ENCODE measurements at places on chromosomes 13 and 19.

GRCh38 chr13:100131863-100132574, 43.1 kb downstream of the PCCA start:
- DNase-seq: peak; percentile 12

DNA sequence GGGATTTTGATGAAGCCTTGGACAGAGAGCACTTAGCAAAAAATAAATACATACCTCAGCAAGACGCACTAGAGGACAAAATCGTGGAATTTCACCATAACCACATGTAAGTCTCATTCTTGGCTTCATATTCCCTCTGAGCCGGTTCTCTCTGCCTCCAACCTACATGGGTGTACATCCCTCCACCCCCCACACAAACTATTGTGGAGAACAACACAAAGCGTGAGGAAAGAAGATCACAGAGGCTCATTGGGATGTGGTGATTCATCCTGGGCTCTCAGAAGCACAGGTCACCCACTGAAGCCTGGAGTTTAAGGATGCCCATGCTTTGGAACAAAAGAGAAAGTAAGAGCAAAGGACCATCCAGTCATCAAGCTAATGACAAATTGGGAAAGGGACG, 192.2 kb downstream of the STK24 start:
- DNase-seq: no peak

DNA sequence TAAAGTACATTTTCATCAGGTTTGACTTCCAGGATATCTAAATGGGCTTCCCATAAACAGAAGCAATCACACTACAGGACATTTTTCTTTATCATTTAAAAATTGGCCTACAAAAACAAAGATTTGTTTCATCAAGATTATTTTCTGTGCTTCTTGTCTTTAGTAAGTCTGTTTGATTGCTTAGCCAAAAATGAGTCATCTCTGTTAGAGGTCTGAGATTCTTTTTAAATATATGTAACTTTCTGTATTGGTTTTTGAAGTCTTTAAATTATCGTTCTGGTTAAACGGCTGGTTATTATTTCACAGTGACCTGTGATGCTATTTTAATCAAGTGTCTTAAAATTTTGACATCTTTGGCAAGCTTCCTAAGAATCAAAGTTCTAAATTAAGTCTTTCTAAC, 62.7 kb downstream of the SLITRK1 start:
- no peak for DNase-seq

DNA sequence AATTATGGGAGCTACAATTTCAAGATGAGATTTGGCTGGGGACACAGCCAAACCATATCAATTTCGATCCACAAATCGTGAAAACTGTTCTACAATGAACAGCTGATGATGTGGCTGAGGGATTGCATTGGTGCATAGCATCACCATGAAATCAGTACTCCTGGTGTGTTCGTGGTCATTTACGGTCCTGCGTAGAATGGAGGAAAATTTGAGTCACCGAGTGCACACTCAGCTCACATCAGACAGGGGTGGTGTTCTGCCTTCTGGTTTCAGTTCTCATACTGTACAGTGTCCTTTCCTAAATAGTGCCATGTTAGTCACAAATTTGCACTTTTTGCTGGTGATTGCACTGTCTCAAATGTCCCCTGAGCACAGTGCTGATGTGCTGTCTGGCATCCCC, 39.2 kb downstream of the MYH14 start:
- DNase-seq: no peak

- DNase-seq: no peak
Measured at GRCh38 chr13:104301171-104301975, 1235.2 kb upstream of the SLC10A2 start.

GRCh38 chr19:2887391-2887914, 13.3 kb upstream of the ZNF57 start:
- no peak for DNase-seq

DNA sequence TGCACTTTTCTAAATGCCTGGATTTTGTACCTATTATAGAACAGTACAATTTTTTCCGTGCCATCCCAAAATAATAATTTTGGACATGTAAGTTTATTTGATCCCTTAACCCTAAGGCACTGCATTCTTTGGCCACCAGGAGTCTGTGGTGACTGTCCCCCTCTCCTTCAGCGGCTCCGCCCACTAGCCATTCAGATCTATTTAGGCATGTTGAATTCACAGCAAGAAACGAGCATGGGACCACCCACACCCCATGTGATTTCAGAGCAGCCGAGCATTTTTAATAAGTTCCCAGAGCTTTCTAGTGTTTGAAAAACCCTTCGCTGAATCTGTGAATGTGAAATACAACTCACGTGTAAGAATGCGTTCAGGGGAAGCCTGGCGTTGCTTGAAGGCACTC, 567.5 kb downstream of the MYO16 start:
- no peak for DNase-seq

- DNase-seq: no peak
Measured at GRCh38 chr19:39166571-39167391, 30.0 kb upstream of the NCCRP1 start.

DNA sequence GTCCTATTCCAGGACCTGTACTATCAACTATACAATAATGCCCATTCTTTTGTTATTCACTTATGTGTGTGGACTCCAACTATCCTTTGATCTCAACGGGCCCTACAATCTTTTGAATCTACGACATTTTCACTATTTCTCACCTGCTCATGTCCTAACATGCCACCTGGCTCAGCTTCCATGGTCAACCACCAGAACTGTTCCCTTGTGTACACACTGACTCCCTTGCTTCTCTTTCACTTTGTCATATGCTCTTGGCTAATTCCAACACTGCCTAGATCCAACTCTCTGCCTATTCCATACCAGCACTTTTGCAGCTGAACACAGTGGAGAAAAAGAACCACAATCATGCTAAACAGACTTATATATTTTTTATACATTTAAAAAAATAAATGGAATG, 53.1 kb downstream of the MICU2 start:
- no peak for DNase-seq

DNA sequence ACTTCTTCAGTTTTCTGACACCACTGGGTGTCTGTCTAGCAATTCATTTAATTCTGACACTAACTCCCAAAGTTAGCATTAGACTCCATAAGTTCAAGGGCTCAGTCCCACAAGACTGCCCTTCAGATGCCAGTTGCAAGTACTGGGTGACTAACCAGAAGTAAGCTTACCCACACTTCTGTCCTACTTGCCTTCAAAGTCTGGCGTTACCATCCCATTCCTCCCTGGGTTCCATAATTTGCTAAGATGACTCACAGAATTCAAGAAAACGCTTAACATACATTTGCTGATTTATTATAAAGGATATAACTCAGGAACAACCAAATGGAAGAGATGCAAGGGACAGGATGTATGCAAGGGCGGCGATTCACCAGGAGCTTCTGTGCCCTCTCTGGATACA, 45.5 kb upstream of the NPAS1 start:
- DNase-seq: no peak

GRCh38 chr13:76717092-76717491, 169.1 kb downstream of the KCTD12 start:
- DNase-seq: no peak

- no peak for DNase-seq
Measured at GRCh38 chr13:113207460-113207859, 1.0 kb downstream of the PCID2 start.

DNA sequence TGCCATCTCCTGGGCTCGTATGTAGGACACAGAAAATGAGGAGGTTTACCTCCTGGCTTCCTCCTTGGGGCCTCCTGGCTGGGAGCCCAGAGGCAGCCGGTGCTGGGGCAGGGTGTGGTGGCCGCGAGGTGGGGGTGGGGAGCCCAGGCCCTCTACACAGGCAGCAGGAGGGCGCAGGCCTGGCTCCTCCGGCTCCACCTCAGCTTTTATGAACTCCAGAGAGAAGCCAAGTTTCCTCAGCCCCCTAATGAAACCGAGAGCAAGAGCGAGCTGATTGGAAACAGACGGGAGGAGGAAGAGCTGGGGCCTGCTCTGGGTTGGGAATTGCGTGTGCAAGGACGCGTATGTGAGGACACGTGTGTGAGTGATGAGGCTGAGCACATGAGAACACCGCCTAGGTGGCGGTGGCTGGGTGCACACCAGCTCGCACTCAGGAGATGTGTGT, 23.1 kb downstream of the LYL1 start:
- no peak for DNase-seq

GRCh38 chr19:42392165-42392564, 2.1 kb upstream of the CNFN start:
- no peak for DNase-seq

DNA sequence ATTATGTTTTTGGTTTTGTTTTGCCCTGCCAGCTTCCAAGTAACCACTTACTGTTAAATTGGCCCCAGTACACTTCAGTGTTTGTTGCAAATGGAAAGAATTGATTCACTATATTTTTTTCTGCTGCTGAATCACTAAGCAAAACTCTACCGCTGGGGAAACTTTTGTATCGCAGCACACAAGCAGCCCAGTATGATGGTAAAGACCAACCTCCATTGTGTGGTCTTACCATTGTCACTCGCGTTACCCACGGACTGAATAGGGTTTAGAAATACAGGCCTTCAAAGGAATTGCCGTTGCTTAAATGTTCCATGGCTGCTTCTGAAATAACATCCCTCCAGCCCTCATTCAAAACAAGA, 7.9 kb downstream of the SPATA13 start:
- DNase-seq: no peak

DNA sequence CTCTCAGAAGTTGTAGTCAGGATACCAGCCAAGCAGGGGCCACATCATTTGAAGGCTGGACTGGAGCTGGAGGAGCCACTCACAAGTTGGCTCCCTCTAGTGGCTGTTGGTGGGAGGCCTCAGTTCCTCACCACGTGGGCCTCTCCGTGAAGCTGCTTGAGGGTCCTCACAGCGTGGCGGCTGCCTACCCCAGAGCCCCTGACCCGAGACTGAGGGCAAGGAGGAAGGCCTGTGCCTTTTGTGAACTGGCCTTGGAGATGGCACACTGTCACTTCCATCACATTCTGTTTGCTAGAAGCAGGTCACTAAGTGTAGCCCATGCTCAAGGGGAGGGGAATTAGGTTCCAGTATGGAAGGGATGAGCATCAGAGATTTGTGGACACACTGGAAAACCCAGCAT, 14.6 kb downstream of the GNA11 start:
- DNase-seq: peak; percentile 71

- DNase-seq: no peak
Measured at GRCh38 chr19:43699506-43700394, 16.1 kb upstream of the IRGC start.

DNA sequence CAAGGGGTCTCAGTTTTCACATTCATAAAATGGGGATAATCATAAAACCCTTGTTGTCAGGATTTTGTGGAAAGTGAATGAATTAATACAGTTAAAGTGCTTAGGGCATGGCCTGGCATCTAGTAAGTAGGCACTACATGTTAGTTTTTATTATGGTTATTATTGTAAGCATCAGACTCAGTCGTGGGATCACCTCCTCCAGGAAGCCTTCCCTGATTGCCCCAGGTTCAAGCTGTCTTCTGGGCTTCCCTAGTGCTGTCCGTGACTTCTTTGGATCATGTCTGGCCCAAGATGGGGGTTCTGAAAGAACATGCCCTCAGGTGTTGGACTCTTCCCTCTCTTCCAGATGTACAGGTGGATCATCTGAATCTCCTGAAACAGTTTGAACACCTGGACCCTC, 10.7 kb downstream of the NUCB1 start:
- no peak for DNase-seq

- DNase-seq: no peak
Measured at GRCh38 chr19:46555628-46556280, 45.4 kb upstream of the CALM3 start.

GRCh38 chr13:75481176-75482069, 546 bp downstream of the TBC1D4 start:
- peak; percentile 1 for DNase-seq

- DNase-seq: no peak
Measured at GRCh38 chr13:84136582-84136981, 254.3 kb upstream of the SLITRK1 start.

- peak; percentile 72 for DNase-seq
Measured at GRCh38 chr19:16587833-16588823, 15.9 kb upstream of the SLC35E1 start.

- DNase-seq: no peak
Measured at GRCh38 chr13:112067871-112068539, 1.1 kb downstream of the SOX1 start.

DNA sequence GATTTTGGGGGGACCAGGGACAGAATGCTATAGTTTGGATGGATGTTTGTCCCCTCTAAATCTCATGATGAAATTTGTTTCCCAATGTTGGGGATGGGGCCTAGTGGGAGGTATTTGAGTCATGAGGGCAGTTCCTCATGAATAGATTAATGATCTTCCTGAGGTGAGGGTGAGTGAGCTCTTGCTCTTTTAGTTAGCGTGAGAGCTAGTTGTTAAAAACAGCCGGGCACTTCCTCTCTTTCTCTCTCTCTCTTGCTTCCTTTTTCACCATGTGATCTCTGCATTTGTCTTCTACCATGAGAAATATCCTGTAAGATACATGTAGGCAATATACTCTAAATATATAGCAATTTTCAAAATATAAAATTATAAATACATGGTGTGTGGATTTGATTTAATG, 290.8 kb upstream of the PCDH9 start:
- DNase-seq: no peak

GRCh38 chr19:35462476-35462953, 14.5 kb downstream of the FFAR2 start:
- DNase-seq: peak; percentile 84

- no peak for DNase-seq
Measured at GRCh38 chr19:28169168-28169887, 1043.6 kb downstream of the UQCRFS1 start.

DNA sequence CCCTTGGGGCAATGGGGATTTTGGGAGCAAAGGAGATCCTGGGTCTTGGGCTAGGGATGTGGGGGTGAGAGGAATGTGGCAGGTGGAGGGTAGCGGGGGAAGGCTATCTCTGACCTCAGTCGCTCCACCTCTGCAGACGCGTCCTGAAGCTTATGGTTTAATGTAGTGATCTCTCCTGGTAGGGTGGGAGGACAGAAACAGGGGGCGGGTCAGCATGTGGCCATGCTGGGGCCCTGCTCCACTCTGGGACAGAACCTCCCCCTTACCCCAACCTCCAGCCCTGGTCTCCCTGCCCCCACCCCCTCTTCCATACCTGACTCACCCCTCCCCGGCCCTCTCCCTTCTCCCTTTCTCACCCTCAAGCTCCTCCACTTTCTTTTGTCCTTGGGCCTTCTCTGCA, 1.4 kb downstream of the BST2 start:
- no peak for DNase-seq

GRCh38 chr19:43332058-43332922, 21.2 kb upstream of the CD177 start:
- no peak for DNase-seq

- DNase-seq: no peak
Measured at GRCh38 chr13:112759827-112760226, 70.0 kb downstream of the ATP11A start.

DNA sequence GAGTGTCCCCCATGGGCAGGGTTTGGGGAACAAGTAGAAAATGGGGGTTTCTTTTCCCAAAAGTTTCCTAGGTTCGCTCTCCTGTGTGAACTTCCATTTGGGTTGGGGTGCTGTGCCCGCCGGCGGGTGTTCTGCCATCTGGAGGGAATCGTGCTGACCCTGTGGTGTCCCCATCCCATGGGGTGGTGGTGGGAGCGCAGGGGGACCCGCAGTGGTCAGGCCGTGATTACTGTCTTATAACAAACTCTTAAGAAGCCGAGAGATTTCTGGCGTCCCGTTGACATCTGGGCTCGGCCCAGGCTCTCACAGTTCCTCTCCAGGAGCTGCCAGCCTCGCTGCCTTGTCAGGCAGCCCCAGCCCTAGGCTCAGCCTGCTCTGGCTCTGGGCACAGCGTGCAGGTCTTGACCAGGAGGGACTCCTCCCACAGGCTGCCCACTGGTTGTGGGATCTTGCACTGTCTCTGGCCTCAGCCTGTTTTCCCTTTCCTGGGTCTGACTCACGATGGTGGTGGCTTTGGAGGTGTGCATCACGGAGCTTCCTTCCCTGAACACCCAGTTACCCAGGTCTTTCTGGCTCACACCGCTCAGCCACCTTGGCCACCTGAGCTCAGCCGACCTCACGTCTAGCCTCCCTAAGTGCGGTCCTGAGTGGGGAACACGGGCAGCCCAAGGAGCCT, 34.5 kb downstream of the PLEKHJ1 start:
- DNase-seq: no peak
